ENCODE measurements at places on chromosomes 1 and 21. TPM values are rescaled to one million over a fixed set of nuclear protein-coding genes. Genes with fewer than 3 reads are reported as not detected.
A peak's percentile ranks its signal among the peaks of the same experiment; 100 is the strongest.

GRCh38 chr1:160639652-160640051 lies 7.2 kb downstream of the SLAMF1 start:
- H3K36me3 ChIP-seq: no peaks in the 10 kb centered on the region
- no peaks in the 10 kb centered on the region for H3K27me3 ChIP-seq
- no peak overlapping the region for H3K4me3 ChIP-seq
- no peaks in the 10 kb centered on the region for H3K4me1 ChIP-seq
- no peak for DNase-seq

GRCh38 chr1:165633614-165634013 lies 2.6 kb downstream of the MGST3 start:
- peak overlapping the region; percentile 93 for H3K27ac ChIP-seq
- no peak overlapping the region for H3K4me3 ChIP-seq
- no peak for DNase-seq
- peaks cover 6% of the 10 kb centered on the region for H3K36me3 ChIP-seq
- no peaks in the 10 kb centered on the region for H3K27me3 ChIP-seq

GRCh38 chr1:15353839-15354579 lies 55.7 kb upstream of the EFHD2 start:
- H3K4me3 ChIP-seq: no peak overlapping the region
- no peaks in the 10 kb centered on the region for H3K36me3 ChIP-seq
- no peak for DNase-seq
- H3K4me1 ChIP-seq: no peaks in the 10 kb centered on the region
- no peak overlapping the region for H3K27ac ChIP-seq
- no peaks in the 10 kb centered on the region for H3K27me3 ChIP-seq

GRCh38 chr1:125119024-125119441 lies 3934.3 kb downstream of the SRGAP2C start:
- no peaks in the 10 kb centered on the region for H3K36me3 ChIP-seq
- H3K4me3 ChIP-seq: no peak overlapping the region
- no peaks in the 10 kb centered on the region for H3K4me1 ChIP-seq

GRCh38 chr21:41966872-41967621 lies 13.2 kb upstream of the C2CD2 start:
- no peak overlapping the region for H3K27ac ChIP-seq
- H3K4me3 ChIP-seq: no peak overlapping the region
- no peaks in the 10 kb centered on the region for H3K27me3 ChIP-seq
- DNase-seq: peak; percentile 3

The KRTAP19-3 gene
- 5.0 TPM for total RNA-seq

The ARHGEF16 gene
- 1.2 TPM for total RNA-seq

The KIF14 gene
- total RNA-seq: 0.09 TPM

DNA sequence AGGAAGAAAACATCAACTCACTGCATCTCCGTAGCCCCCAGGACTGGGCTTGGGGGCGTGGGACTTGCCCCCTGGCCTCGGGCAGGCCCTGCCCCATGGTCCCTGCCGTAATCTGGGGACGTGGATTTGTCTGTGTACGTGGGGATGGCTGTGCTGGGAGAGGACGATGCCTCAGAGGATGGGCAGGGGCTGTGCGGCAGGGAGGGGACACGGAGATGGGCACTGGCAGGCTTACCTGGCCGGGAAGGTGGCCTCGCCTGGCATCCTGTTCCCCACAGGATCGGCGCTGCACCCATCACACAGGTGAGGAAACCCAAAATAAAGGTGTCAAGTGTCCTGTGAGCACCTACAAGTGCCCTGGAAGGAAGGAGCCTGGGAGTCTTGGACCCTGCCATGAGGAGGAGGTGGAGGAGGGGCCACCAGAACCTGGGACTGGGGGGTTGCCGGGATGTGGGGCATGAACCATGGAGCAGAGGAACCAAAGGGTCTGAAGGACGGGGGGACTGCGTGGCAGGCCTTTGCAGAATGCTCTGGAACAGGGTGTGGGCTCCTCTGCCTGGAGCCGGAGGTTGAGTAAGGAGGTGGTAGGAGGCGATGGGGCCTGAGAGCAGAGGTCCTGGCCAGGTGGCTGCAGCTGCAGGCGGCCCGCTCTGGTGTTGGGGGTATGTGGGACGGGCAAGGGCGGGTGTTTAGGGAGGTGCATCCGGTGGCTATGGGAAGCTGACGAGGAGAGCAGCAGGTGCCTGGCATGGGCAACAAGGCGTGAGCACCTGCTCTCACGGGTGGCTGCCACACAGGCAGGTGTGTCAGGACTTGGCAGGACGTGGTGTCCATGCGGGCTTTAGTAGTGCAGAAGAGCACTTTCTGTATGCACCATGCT lies 27.8 kb upstream of the LRRC3 start:
- H3K27me3 ChIP-seq: no peaks in the 10 kb centered on the region
- no peaks in the 10 kb centered on the region for H3K4me1 ChIP-seq
- H3K4me3 ChIP-seq: no peak overlapping the region
- H3K27ac ChIP-seq: no peak overlapping the region

GRCh38 chr21:41775149-41775472 lies 8.3 kb upstream of the RIPK4 start:
- H3K4me3 ChIP-seq: no peak overlapping the region
- no peak overlapping the region for H3K27ac ChIP-seq
- H3K4me1 ChIP-seq: no peaks in the 10 kb centered on the region
- DNase-seq: no peak
- H3K36me3 ChIP-seq: no peaks in the 10 kb centered on the region
- peaks cover 32% of the 10 kb centered on the region for H3K27me3 ChIP-seq

- no peaks in the 10 kb centered on the region for H3K27me3 ChIP-seq
- DNase-seq: no peak
These were observed 380.5 kb upstream of the VAMP3 start for GRCh38 chr1:7390604-7391000.

DNA sequence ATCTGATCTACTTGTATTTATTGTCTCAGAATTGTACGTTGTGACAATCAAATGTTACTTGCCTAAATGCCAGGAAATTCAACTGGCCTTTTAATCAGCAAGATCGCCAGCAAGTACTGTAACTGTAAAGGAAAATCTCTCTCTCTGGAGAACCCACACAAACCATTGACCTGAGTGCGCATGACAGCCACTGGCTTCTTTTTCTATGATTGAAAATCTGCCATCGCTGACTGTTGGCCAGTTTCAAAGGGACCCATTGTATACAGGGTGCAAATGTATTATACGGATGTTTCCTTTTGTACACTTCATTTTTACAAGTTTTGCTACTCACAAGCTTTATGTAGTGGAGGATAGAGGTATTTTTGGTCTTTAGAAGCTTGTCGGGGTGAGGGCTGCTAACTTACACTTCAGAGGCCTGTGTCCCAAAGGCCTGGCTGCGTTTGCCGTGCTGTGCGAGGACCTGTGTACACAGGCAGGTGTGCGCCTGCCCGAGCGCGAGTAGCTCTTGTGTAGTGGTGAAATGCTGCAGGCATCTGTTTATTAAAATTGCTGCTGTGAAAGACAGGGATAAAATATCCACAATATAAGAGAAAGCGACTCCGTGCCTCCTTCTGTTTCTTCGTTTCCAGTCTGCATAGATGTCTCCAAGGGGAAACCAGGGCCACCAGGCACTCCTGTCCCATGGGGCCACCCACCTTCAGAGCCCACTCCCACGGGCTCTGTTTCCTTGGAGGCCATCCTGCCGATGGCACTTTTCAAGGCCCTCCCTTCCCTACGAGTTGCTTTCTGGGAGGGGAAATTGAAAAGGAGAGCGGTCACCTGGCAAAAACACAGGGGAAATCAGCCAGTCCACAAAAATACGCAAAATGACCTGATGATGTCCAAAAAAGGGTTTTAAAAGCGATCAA lies 25.3 kb upstream of the TRAPPC10 start:
- no peaks in the 10 kb centered on the region for H3K27me3 ChIP-seq
- H3K27ac ChIP-seq: no peak overlapping the region
- no peak for DNase-seq
- peaks cover 18% of the 10 kb centered on the region for H3K36me3 ChIP-seq
- H3K4me3 ChIP-seq: no peak overlapping the region
- H3K4me1 ChIP-seq: peaks cover 4% of the 10 kb centered on the region

DNA sequence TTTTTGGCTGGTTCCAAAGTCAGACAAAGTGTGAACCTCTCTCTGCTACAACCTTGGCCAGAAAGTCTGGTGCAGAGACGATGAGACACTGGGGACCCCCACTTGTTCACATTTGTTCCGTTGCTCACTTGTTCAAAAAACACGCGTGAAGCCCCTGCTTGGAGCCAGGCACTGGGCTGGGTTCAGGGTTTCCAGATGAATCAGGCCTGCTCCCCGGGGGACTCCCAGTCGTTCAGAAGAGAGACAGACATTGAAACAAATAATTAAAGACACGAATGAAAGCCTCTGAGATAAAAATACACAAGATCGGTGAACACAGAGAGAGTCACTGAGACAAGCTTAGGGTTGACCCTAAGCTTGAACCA lies 101.5 kb upstream of the RUNX3 start:
- H3K27ac ChIP-seq: no peak overlapping the region
- no peak for DNase-seq
- no peaks in the 10 kb centered on the region for H3K27me3 ChIP-seq
- H3K4me1 ChIP-seq: no peaks in the 10 kb centered on the region
- H3K36me3 ChIP-seq: no peaks in the 10 kb centered on the region
